Posterior vena cava (tissue), 2 donors: ENCODE measurements at places on chromosomes 12 and 14. TPM values are rescaled to one million over a fixed set of nuclear protein-coding genes. Genes with fewer than 3 reads are reported as not detected.

SLC10A1 gene
- total RNA-seq = not detected

THAP2 gene
- 3.9 TPM for total RNA-seq

SIX1 gene
- 4.3 TPM for total RNA-seq

OTOGL gene
- 0.46 TPM for total RNA-seq

PMCH gene
- not detected for total RNA-seq

PCBP2 gene
- total RNA-seq = 500 TPM

FLVCR2 gene
- 4.8 TPM for total RNA-seq

RGS6 gene
- total RNA-seq = 1.1 TPM

LRP1-AS gene
- total RNA-seq = not detected

SMARCC2 gene
- 93.9 TPM for total RNA-seq

SPX gene
- not detected for total RNA-seq

LBHD2 gene
- total RNA-seq = not detected

ENTPD5 gene
- 12.2 TPM for total RNA-seq

CHURC1 gene
- total RNA-seq = 65.4 TPM

VRK1 gene
- total RNA-seq = 11.5 TPM

GDF3 gene
- total RNA-seq = 1.5 TPM

HSPA2 gene
- 49.0 TPM for total RNA-seq

SIX6 gene
- total RNA-seq = not detected

KIF21A gene
- 11.2 TPM for total RNA-seq

RIN3 gene
- total RNA-seq = 34.0 TPM

COX8C gene
- total RNA-seq = 0.52 TPM

SLC6A13 gene
- not detected for total RNA-seq

DDX11 gene
- 9.3 TPM for total RNA-seq

CDCA3 gene
- 0.52 TPM for total RNA-seq

NUBPL gene
- total RNA-seq = 13.8 TPM

DLK1 gene
- total RNA-seq = not detected

KRT86 gene
- total RNA-seq = not detected

AGAP2 gene
- total RNA-seq = 2.2 TPM

WNT1 gene
- not detected for total RNA-seq

PSMA6 gene
- 191 TPM for total RNA-seq

SMCO2 gene
- 0.67 TPM for total RNA-seq
